ENCODE measurements at places on chromosomes 3 and 15.

DNA sequence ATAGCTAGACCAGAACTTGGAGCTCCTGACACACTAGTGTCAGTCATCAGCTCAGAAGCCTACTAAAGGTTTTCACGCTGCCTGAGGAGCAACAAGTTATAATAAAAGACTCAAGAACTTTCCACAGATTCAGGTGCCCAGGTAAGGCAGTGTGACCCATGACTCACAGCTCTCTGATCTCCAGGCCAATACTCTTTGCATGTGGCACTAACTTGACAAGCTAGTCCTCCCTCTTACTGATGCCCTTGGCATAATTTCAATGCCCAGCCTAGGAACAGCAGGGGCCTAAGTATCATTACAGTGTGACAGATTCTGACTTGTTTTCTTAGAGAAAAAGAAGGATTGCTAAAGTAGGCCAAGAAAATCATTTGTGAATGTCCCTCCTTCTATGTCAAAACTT lies 38.4 kb downstream of the MEIS2 start:
- DNase-seq = no peak

GRCh38 chr15:67945951-67946700 lies 106.3 kb upstream of the RNU6-1 start:
- DNase-seq = no peak

GRCh38 chr3:188253123-188253793 lies 99.3 kb downstream of the LPP start:
- no peak for DNase-seq

GRCh38 chr3:41173926-41174885 lies 25.1 kb upstream of the CTNNB1 start:
- no peak for DNase-seq

DNA sequence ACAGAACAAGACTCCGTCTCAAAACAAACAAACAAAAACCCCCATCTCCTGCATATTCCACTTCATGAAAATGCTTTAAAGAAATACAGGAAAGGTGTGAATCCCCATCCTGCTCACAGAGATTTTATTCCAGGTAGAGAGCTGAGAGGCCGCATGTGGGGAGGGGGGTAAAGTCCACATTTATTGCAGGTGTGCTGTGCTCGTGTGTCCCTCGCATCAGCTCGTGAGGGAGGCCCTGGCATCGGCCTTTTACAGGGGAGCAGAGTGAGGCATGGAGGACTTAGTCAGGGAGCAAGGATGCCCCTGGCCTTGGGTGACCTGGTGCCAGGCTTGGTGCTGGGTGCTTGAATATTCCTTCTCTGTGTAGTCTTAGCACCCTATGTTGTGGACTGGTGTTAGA lies 413.5 kb upstream of the C2CD4B start:
- DNase-seq = no peak

- DNase-seq = no peak
Observed at GRCh38 chr3:153285982-153286381, 124.0 kb downstream of the RAP2B start.

- no peak for DNase-seq
Observed at GRCh38 chr15:26358708-26359107, 414.2 kb downstream of the GABRB3 start.

GRCh38 chr3:126945171-126945721 lies 37.7 kb upstream of the PLXNA1 start:
- DNase-seq = no peak

DNA sequence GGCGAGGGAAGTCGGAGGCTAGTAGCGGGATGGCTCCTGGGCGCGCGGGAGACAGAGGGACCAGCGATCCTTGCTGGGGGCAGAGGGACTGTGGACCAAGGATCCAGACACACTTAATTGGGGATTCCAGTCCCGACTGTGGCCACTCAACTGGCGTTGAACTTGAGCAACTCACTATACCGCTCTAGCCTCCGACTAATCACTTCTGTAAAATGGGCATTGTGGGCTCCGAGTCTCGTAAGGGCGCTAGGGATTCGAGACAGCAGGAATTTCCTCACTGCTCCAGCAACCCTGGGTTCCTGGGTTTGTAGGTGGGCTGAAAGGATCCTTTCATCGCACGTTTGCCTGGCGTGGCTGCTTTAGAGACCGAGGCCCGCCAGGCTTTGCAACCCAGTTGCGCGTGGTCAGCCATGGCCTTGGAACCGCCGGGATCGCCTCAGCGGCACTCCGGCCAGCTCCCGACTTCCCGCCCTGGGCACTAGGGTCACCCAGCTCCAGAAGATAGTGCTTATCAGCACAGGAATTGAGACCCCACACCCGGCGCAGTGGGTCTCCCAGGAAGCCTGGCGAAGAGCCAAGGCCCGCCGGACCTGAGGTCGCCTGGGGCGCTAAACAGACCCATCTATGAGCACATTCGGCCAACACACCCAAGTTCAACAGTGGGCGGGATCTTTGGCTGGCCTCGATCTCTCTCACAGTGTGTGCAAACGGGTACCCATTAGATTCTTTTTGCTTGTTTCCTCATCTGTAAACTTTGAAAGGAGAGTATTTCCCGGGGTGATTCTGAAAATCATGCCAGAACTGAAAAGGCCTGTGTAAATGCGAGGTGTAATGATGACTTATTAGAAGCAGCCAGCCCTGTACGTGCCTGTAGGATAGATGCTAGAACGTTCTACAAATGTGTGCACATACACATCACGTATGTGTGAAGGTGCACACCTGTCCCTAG lies 9.9 kb downstream of the FOXL2 start:
- DNase-seq = no peak

DNA sequence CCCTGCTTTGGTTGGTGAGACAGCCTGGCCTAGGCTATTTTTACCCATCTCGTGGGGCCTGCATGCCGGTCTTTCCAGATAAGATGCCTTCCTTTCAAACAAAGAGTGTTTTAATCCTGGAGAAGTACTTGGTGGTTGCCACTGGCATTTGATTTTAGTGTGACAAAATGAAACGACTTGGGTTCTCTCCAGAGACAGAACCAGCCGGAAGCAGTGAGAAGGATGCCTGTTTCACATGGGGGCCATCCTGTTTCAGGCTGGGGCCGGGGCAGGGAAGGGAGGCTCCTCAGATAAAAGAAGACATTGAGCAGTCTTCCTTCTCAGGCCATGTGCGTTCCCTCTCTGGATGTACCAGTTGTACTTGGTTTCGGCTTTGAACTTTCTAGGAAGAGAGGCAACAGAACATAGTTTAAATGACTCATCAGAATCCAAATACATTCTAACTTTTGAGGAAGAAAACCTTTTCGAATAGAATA lies 74.9 kb downstream of the TOP2B start:
- DNase-seq = no peak

- DNase-seq = no peak
Observed at GRCh38 chr15:95025924-95026728, 794.8 kb downstream of the MCTP2 start.

- no peak for DNase-seq
Observed at GRCh38 chr3:49788056-49788455, 1.7 kb upstream of the IP6K1 start.

DNA sequence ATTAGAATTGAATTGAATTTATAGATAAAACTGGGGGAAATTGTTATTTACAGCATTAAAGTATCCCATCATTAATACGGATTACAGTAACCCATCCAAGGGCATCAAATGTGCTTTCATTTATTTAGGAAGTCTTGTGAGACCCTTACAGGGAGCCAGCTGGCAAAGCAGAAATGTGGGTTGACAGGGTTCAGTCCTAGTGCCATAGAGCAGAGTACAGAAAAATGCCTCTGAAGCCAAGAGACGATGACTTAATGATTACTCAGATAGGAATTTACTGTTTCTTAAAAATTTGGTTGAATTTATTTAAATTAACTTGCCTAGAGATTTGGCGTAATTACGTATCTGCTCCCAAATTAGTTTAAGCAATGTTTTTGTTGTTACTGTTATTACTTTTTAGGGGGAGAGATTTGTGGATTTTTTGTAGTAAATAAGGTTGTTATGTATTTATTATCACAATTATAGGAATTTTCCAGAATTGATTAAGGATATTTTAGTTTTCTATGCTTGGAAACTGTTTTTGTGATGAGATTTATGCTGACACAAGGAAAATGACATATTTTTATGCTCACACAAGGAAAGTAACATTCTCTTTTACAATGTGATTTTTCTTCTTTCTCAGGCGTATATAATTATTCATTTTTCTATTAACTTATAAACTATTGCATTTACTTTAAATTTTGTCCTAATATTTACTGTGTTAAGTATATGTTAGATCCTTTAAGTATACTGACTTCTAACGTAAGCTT lies 152.0 kb downstream of the EPHA6 start:
- DNase-seq = no peak

GRCh38 chr15:40603935-40604334 lies 9.9 kb downstream of the KNL1 start:
- no peak for DNase-seq

GRCh38 chr3:138310494-138310893 lies 19.2 kb downstream of the NME9 start:
- no peak for DNase-seq

DNA sequence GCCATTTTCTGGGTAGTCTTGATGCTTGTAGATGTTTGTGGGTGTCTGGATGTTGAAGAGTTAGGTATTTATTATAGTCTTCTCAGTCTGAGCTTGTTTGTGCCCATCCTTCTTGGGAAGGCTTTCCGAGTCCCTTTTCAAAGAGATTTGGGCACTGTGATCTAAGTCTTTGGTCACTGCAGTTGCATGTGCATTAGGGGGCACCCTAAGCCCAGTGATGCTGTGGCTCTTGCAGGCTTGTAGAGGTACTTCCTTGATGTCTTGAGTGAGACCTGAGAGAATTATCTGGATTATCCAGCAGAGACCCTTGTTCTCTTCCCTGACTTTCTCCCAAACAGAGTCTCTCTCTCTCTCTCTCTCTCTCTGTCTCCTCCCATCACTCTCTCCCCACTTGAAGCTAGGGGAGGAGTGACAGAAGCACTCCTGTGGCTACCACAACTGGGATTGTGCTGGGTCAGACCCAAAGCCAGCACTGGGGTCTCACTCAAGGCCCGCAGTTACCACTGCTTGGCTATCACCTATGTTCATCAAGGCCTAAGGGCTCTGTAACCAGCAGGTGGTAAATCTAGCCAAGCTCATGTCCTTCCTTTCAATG lies 68.5 kb downstream of the TMCO5A start:
- DNase-seq = no peak

GRCh38 chr3:190983875-190984274 lies 121.4 kb upstream of the GMNC start:
- no peak for DNase-seq

DNA sequence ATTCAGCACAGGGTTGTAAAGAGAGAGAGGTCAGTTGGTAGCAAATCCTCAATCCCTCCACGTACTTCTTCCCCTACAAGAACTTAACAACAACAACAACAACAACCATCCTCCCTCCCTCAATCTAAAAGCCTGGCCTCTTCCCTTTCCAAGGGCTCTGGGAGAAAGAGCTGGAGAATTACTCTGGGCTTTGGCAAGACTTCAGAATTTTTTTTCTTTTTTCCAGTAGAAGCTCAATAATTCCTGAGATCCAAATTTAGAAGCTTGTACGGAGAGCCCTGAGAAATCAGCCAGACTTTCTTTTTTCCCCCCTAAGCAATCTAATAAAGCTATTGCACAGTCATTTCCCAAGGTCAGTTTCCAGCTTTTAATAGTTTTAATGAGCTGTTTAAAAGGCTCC lies 95.8 kb upstream of the CACNA2D3 start:
- no peak for DNase-seq

- DNase-seq = no peak
Observed at GRCh38 chr3:33167716-33168336, 50.8 kb downstream of the SUSD5 start.

GRCh38 chr3:181851063-181851462 lies 139.3 kb downstream of the SOX2 start:
- no peak for DNase-seq

GRCh38 chr3:137746808-137747207 lies 17.3 kb upstream of the SOX14 start:
- no peak for DNase-seq

DNA sequence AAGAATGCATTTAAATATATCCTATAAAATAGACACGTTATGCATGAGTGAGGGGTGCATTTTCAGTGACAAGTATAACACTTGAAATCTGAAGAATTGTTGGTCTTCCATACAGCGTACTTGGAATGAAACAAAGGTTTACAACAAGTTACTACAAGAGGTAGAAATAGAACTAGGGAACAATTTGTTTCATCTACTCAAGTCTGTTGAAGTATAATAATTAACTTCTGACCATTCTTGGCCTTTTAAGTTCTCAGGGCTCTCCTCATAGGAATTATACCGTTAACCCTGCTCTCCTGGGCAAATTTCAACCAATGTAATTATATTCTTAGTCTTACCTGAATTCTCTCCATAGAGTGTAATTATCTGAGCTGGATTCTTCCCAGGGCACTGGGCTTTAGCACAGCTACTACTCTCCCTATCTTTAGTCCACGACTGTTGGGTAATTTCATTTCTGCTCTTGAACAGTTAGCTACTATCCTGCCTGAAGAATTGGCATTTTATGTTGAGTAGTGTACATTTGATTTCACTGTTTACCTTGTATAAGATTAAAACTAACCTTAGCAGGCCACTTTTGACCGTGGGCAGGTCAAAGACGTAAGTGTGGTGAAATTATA lies 100.6 kb downstream of the UBE2E2 start:
- DNase-seq = no peak

DNA sequence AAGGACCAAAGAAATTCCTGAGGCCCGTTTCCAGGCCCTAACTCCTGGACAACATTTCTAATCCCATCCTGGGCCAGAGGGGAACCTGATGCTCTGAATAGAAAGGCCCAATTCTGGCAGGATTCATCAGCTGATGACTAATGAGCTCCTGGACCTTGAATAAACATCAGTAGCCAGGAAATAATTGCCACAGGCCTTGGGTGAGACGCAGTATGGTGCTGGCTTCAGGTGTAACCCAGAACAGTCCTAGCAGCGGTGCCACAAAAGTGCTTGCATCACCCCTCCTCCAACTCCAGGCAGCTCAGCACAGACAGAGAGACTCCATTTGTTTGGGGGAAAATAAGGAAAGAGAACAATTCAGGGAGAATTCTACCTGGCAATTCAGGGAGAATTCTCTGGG lies 184.7 kb upstream of the POU1F1 start:
- DNase-seq = no peak

GRCh38 chr3:173743516-173743915 lies 346.0 kb downstream of the NLGN1 start:
- DNase-seq = no peak
